ENCODE measurements at places on chromosomes 1 and 21. TPM values are rescaled to one million over a fixed set of nuclear protein-coding genes. Genes with fewer than 3 reads are reported as not detected.

Gene FMN2
- total RNA-seq, result 32.0 TPM

Gene ACTA1
- 8.0 TPM for total RNA-seq

Gene DDR2
- 0.56 TPM for total RNA-seq

Gene FAM163A
- not detected for total RNA-seq

DNA sequence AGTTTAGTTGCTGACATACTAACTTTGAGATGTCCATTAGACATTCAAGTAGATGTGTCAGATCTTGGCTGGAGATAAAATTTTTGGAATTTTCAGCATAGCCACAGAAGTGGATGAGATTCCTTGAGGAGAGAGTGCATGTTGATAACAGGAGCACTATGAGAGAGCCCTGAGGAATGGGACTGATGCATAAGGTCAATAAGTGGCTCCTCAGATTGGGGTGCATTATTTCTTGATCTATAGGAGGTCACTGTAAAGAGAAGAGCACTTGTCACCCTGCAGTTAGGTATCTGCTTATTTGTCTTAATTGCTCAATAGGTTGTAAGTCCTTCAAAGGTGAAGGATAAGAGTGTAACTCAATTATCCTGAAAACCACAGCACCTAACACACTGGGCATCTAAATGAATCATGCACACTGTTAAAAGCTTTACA lies 52.0 kb upstream of the TACSTD2 start:
- DNase-seq, result no peak

DNA sequence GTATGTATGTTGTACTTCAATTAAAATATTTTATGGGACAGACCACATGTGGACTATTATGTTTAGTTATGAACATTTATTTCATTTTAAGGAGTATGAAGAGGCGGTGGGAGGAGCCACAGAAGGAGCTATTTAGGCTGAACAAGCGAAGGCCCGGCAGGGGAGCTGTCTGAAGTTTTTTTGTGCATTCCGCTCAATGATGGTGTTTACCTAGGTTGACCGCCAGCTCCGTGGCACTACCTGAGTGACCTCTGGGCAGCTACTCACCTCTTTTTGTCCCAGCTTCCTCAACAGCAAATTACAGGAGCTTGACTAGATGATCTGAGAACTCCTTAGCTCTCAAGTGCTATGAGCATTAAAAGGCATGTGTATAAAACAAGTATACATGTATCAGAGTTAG lies 32.7 kb upstream of the C1orf198 start:
- DNase-seq, result no peak
